ENCODE measurements at places on chromosomes 7 and 10. TPM values are rescaled to one million over a fixed set of nuclear protein-coding genes. Genes with fewer than 3 reads are reported as not detected.

DNA sequence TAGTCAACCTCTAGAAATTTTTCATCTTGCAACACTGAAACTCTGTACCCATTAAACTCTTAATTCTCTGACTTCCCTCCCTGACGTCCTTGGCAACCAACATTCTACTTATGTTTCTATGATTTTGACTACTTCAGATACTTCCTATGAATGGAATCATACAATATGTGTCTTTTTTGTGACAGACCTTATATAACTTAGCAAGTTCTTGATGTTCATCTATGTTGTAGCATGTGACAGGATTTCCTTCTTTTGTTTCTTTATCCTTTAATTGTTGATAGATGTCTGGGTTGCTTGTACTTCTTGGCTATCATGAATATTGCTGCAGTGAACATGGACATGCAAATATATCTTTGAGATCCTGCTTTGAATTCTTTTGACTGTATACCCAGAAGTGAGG lies 240.8 kb downstream of the ADK start:
- DNase-seq = no peak

DNA sequence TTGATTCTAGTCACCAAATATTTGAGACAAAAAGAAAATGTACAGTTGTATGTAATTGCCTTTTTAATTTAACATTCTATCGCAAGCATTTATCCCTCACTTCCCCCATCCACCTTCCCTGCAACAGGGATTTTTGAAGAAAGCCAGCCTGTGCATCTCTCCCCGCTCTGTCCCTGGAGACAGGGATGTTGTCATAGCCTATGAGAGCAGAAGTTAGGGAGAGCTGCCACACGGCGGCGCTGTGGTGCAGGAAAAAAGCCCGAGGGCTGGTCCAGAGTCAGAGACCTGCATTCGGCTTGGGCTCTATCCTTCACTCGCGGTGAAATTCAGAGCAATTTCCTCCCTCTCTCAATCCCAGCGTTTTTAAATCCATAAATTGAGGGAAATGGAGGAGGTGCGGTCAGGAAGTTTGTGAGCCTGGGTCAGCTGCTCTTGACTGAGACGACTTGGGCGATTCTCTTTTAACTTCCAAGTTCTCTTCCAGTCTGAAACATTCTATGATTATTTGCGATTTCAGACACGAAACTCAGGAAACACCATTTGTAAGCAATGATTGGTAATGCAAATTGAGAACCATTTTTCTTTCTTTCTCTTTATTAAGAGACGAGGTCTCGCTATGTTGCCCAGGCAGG lies 17.5 kb downstream of the HKDC1 start:
- peak; percentile 77 for DNase-seq

GRCh38 chr7:70143075-70144044 lies 545.1 kb downstream of the AUTS2 start:
- peak; percentile 37 for DNase-seq

DNA sequence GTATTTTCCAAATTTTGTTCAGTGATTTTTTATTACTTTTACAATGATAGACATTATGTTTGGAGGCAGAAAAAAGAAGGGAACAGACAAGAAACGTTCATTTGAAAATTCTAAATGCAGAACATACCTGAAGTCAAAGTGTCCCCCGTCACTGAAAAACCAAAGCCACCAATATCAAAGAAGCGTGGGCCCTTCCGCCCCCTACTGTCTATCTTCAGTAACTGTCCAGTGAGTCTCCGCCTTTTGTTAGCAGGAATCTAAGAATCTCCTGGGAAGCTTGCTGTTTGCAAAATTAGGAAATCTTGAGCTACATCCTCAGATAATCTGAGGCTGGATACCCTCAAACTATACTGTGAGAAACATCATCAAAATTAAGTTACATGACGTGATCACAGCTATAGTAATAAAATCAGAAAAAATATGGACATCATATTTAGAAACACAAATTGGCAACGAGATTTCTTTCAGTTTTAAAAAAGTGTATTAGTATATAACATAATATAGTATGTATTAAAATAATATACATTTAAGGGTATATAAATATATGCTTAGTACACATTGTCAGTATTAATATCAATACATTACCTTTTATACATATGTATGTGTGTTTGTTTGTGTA lies 169.3 kb upstream of the AKR1E2 start:
- peak; percentile 53 for DNase-seq

DNA sequence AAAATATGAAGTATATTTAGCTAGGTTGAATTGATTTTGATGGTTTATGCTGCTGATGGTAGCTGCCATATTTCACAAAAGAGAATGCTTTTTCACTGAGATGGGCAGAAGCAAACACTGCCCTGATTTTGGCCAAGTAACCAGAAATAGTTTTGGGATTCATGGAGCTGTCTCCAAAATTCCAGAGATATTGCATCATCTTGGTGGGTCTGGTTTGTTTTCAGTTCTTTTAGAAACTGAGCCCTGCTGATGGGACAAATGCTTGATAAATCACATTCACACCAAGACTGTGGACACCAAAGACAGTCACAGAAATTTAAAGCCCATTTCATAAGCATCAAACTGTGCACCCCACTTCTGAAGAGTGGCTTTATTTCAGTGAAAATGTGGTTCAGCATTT lies 140.5 kb downstream of the BICC1 start:
- peak; percentile 49 for DNase-seq

DNA sequence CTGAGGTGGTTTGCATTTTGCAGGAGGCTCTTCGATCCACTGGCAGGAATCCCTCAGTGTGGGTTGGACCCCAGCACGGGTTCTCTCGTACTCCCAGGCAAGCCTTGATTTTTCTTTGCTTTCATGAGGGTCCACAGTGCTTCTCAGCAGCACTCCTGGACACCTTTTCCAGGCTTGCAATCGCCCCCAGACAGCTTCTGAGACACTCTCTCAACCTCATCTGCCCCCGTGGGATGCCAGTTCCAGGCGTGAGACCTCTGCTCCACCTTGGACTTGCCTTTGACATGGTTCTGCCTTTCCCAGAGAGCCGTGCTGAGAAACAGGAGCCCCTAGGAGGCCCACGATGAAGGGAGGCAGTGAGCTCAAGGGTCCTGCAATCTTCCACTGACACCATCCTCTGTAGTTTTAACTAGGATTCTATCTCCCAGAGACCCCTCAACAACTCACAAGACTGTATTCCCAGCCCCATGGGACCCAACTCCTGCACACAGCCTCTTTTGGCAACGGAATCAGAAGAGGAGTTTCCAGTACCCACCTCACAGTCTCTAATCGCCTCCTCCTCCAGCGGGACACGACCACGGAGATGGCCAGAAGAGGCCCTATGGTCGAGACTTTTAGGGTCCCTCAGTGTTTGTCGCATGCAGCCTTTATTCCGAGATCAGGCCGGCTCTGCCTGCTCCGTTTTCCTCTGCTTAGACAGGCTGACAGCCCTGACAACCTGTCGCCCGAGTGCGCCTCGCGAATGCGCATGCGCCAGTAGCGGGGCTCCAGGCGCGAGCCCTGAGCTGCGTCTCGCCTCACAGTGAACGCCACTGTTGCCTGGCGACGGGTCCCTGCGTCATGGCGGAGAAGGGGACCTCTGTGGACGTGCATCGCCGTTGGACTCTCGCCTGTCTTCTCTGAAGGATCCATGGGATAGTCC lies 26.0 kb upstream of the ZNF273 start:
- no peak for DNase-seq

- DNase-seq = no peak
These were observed 56.2 kb upstream of the ATP6V0A4 start for GRCh38 chr7:138854115-138854645.

- DNase-seq = peak; percentile 58
These were observed 12.2 kb upstream of the SVIL start for GRCh38 chr10:29646960-29647461.

- DNase-seq = no peak
These were observed 73.1 kb downstream of the TLL2 start for GRCh38 chr10:96440361-96441292.

GRCh38 chr10:17134737-17135260 lies 5.2 kb upstream of the CUBN start:
- no peak for DNase-seq

Gene SFTPD
- not detected for total RNA-seq

- DNase-seq = no peak
These were observed 4.6 kb downstream of the STK31 start for GRCh38 chr7:23714579-23714978.

DNA sequence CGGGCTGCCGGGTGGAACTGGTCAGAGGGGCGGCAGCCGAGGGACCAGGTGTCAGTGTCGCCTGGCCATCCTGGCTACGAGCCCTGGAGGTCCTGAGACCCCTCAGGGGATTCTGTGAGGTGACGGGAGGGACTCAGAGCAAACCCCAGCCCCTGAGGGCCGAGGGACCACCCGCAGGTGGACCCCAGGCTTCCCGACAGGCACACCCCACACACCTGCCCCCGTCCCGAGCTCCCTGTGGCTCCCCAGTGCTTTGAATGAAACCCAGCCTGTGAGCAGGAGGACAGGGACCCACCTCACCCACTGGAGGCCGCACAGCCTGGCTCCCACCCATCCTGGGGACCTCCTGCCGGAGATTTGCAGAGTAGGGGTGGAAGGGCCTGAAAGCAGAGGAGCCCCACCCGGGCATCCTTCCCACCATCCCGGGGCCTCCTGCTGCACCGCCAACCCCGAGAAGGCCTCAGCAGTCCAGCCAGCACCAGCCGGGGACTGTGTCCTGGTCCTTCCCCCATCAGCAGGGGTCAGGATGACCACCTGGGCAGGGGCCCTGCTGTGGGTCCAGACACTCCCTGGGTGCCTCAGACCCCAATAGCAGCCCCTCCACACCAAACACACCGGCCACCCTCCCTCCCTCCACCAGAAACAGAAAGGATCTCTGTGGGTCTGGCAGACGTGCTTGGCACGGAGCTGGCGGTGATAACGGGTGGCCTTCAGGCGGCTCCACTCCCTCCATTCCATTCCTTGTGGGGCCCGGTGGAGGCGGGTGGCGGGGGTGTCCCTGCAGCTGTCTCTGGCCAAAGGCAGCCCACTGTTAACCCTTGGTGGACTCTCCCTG lies 13.9 kb downstream of the VENTX start:
- DNase-seq = no peak

Gene ZNF467
- total RNA-seq = 1.0 TPM

- DNase-seq = no peak
These were observed 263.8 kb upstream of the ZNF32 start for GRCh38 chr10:43912469-43912868.

All from fibroblast of lung (primary cell).